ENCODE measurements at places on chromosomes 11 and 22.

- DNase-seq = no peak
These were observed 2.3 kb downstream of the STT3A start for GRCh38 chr11:125594958-125595357.

DNA sequence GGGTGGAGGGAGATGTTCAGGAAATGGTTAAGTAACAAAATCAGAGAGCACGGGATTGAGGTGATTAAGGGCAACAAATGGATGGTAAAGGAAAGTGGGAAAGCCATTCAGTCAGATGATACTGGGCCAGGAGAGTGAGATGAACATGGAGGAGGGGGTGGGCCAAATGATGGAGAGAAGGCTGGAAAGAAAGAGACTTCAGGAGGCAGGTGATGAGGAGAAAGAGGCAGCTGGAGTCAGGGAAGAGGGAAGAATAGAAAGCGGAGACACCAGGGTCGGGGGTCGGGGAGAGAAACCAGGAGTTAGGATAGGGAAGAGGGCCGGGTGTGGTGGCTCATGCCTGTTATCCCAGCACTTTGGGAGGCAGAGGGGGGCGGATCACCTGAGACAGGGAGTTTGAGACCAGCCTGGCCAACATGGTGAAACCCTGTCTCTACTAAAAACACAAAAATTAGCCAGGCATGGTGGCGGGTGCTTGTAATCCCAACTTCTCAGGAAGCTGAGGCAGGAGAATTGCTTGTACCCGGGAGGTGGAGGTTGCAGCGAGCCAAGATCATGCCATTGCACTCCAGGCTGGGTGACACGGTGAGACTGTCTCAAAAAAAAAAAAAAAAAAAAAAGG lies 4.7 kb upstream of the KDM2A start:
- no peak for DNase-seq

DNA sequence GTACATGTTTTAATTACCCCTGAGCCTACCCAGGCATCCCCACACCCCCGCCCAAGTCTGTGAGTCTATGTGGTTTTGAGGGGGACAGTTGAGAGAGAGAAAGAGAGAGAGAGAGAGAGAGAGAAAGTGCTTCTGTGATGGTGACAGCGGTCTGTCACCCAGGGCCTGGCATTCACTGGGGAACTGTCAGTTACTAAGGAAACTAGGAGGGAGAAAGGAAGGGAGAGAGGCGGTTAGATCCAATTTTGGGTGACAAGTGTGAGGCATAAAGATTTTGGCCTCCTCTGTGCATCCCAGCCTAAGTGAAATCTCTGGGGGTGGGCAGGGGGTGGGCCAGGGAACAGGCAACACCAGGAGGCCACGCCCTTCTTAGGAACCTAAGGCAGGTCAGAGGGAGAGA lies 498.3 kb downstream of the BUD13 start:
- DNase-seq = no peak

GRCh38 chr11:58055806-58056401 lies 25.2 kb downstream of the OR6Q1 start:
- no peak for DNase-seq

DNA sequence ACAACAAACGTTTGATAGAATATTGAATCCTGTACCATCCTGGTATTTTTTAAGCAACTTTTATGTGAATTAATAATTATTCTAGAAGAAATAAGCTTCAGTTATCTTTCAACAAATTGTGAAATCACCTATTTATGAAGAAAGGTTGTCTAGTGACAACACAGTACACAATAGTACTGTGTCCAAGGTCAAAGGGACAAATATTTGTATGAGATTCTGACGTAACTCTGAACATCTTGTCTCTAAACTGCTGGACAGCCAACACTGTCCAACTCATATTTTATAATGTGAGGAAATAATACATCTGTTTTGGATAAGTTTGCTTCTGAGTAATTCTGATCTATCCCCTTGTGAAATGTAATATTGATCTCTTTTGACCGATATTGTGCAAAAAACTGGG lies 18.9 kb downstream of the CASP5 start:
- no peak for DNase-seq

GRCh38 chr11:120808616-120809050 lies 215.3 kb upstream of the TBCEL start:
- no peak for DNase-seq

DNA sequence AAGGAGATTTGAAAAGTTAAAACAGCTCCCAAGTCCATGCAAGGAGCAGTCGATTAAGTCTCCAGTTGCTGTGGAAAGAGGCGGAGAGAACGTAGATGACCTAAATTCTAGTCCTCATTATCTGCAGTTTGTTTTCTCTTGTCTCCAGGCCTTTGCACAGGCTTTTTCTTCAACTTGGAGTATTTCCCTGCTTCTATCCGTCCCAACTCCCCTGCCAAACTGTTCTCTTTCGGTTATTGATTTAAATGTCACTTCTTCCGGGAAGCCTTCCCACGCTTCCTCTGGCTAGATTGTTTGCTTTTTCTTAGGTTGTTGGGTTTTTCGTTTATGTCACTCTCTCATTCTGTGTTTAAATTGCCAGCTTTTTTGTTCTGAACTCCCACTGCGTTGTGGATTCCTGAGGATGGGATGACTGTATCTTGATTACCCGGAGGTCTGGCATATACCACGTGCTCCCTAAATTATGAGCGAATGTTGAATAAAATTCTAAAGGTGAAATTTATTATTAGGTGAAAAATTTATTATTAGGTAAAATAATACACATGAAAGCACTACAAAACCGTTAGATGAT lies 463 bp downstream of the TMEM126B start:
- no peak for DNase-seq

- DNase-seq = no peak
These were observed 9.6 kb downstream of the BACE1-AS start for GRCh38 chr11:117300773-117301172.
